ENCODE measurements at places on chromosomes 2 and 18. TPM values are rescaled to one million over a fixed set of nuclear protein-coding genes. Genes with fewer than 3 reads are reported as not detected.

DNA sequence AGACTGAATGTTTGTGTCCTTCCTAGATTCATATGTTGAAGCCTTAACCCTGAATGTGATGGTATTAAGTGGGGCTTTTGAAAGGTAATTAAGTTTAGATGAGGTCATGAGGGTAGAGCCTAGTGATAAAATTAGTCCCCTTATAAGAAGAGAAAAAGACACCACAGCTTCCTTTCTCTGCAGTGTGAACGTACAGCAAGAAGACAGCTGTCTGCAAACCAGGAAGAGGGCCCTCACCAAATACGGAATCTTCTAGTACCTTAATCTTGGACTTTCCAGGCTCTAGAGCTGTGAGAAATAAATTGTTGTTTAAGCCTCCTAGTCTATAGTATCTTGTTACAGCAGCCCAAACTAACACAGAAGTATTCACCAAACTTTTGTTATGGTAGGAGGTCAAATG lies 57.1 kb upstream of the CYTIP start:
- peak; percentile 25 for DNase-seq

DNA sequence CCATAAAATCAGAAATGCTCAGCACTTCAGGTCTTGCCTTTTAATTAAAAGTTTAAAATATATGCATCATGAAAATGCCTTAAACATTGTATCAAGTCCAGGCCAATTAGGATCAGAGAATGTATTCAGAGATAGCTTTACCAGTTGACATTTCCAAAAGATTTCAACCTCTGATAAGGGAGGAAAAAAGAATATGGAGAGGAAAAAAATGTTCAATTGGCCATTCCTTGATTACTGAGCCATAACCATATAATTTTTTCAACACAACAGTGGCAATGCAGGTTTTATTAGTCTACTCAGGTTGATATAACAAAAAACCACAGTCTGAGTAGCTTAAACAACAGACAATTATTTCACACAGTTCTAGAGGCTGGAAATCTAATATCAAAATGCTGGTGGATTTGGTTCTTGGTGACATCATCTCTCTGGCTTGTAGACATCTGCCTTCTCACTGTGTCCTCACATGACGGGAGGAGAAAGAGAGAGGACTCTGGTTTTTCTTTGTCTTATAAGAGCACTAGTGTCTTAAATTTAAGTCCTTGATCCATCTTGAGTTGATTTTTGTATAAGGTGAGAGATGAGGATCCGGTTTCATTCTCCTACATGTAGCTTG lies 111.9 kb downstream of the IRS1 start:
- DNase-seq, result no peak

DNA sequence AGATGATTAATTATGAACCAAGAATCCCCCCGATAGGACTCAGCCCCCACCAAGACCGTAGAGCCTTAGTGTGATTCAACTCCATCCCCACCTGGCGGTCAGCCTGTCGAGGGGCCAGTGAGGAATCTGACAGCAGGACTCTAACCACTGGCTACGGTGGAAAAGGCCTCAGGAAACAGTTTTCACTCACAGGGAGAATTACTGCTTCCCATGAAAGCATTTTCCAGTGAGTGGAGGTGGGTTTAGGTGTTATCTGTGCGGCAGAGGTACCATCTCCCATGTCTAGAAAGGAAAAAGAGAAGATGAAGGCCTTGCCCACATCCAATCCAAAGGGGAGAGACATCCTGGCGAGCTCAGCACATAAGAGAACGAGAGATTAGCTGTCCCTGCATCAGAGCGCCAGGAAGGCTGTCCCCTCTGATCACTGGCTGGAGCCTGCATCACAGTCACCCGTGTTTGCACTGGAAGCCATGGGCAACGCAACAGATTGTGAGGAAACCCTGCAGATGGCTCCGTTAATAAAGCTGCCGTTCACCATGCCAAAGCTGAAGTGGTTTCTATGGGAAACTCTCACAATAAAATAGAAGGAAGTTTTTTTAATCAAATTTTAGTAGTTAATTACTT lies 22.3 kb downstream of the COX7A2L start:
- no peak for DNase-seq

DNA sequence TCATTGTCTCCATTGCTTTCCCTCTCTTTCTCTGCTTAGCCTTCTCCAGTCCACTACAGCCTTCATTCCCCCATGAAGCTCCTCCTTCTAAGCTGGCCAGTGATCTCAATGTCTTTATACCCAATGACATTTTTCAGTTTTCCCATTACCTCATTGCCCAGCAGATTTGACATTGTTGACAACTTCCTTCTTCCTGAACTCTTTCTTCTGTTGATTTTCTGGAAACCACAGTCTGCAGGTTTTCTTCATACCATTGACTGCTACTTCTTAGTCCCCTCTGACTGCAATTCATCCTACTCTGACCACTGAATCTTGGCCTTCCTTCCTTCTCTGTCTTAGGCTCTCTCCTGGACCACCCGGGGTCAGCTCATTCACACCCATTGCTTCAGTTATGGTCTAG lies 22.9 kb upstream of the SPP2 start:
- DNase-seq, result no peak

DNA sequence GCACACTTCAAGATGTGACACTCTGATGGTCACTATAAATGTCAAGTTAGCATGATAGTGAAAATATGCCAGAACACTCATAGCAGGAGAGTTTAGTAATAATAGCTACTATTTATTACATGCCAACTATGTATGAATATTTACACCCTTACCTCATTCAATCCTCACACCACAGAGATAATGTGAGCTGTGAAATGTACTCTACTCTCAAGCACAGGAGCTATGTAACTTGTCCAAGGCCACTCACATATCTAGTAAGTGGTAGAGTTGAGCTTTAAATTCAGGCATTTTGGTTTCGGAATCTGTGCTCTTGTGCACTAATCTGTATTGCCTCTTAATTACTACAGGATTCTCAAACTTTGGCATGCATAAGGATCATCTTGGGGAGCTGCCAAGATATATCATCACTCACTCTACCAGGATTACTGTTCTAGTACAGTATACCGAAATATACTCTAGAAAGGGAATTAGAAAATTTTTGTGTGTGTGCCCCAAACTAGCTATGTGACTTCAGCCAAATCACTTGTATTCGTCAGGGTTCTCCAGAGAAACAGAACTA lies 154.3 kb downstream of the PLCL1 start:
- DNase-seq, result no peak

GRCh38 chr2:213923543-213923942 lies 487.3 kb upstream of the VWC2L start:
- DNase-seq, result peak; percentile 2

DNA sequence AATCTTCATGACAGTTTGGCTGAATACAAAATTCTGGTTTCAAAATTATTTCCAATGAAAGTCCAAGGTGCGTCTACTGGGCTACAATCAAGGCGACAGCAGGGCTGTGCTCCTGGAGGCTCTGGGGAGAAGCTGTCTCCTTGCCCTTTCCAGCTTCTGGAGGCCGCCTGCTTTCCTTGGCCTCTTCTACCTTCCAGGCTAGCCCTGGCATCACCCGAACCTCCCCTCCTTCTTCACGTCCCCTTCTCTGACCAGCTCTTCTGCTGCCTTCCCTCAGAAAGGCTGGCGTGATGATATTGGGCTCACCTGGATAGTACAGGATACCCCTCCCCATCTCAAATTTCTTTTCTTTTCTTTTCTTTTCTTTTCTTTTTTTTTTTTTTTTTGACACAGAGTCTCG lies 115.5 kb downstream of the KCNF1 start:
- DNase-seq, result no peak

DNA sequence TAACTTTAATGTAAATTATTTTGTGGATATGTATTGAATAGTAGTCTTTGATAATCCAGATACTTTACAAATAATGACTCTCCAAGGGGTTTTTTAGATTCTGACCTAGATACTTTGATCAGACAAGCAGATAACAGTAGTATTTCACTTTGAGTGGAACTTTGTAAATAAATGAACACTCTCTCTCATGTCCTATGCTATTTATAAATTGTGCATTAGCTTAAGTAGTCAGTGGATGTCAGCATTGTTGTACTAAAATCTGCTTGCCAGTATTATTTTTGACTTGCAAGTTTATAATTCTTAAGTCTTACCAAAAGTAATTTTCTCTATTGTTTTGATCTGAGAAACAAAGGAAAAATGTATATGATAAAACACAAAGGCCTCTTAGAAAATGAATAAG lies 1113.1 kb upstream of the NRXN1 start:
- DNase-seq, result no peak

GRCh38 chr2:28407976-28408690 lies 15.5 kb downstream of the FOSL2 start:
- no peak for DNase-seq

DNA sequence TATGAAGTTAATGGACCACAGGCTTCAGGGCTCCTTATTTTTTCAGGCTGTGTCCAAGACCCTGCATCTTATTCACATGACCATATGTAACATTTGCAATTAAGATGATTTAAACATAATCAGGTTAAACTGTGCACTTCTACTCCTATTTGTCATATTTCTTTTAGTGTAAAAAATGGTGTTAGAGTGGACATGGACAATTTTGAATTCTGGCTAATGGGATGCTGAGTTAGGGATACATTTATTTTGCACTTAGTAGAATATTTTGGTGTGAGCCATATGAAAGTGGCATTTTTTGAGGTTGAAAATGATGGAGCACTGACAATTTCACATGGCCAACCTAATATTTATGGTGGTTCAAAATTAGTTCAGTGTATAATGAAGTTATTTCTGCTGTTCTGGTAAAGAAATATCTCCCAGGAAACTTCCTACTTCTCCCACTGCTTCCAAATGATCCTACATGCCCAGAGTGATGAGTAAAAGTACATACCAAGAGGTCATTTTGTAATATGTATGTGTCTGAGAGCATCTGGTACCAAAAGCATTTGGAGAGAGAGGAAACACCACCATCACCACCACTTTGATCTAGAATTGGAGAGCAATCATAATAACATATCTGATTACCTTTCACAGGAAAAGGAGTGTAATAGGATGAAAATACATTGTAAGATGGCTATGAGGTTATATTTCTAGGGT lies 36.0 kb downstream of the GULP1 start:
- DNase-seq, result no peak

DNA sequence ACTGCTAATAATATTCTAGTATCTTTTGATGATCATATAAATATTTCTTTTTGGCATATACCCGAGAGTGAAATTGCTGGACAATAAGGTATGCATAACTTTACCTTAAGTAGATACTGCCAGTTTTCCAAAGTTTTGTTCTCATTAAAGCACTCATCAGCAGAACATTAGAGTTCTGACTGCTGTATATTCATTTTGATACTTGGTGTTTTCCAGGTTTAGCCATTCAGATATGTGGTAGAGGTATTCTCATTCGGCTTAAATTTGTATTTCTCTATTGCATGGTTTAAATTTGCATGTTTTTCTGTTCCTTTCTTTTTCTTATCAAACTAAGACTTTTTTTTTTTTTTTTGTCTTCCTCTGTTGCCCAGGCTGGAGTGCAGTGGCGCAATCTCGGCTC lies 18.2 kb downstream of the CYBRD1 start:
- no peak for DNase-seq

DNA sequence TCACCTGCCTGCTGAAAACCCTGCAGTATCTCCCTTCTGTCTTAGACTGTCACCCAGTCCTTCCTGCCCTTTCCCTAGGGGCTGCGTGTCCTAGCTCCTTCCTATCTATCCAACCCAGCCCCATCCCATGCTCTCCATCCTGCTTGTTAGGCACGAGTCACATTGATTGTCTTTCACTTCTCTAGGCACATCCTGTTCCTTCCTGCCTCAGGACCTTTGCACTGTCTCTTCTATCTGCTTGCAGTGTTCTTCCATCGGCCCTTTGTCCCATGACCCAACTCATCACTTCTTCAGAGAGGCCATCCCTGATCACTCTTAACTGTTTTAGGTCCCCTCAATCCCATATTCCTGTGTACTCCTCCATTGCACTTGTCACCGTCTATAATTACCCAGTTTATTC lies 50.4 kb downstream of the MERTK start:
- DNase-seq, result no peak

- DNase-seq, result no peak
Measured at GRCh38 chr2:195694553-195694952, 37.5 kb downstream of the SLC39A10 start.

DNA sequence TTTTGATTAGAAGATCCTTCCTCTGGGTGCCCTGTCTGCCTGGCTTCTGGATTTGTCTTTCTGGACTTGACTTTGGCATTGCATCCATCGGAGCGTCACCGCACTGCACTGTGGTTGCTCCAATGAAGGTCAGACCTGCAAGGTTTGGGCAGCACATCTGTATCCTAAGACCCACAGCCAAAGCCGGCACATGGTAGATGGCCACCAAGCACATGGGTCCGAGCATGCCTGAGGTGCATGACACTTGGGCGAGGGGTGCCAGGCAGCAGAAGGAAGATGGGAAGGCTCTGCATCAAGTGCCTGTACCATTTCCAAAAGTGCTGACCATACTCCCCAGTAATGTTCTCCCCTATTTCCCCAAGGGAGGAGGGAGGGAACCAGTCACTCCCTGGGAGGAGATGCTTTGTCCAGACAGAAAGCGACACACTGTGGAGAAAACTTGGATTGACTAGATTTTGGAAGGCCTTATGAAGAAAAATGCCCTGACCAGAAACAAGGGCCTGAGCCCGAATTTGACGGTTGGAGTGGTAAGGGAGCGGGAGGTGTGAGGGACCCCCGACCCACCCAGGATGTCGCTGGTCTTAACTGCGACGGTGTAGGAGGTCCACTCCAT lies 149.9 kb downstream of the LOXHD1 start:
- DNase-seq, result no peak

GRCh38 chr18:79542876-79543750 lies 136.5 kb upstream of the CTDP1 start:
- DNase-seq, result no peak

DNA sequence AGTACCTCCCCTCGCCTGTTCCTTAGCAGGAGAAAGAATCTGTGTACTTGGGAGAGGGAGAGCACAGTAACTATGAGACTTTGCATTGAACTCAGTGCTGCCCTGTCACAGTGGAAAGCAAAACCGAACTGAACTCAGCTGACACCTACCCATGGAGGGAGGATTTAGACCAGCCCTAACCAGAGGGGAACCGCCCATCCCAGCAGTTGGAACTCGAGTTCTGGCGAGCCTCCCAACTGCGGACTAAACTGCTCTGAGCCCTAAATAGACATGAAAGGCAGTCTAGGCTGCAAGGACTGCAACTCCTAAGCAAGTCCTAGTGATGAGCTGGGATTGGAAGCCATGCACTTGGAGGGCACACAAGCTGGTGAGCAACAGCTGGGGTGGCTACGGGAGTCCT lies 110.4 kb downstream of the GRB14 start:
- peak; percentile 2 for DNase-seq

GRCh38 chr2:81276595-81276994 lies 972.0 kb upstream of the LRRTM1 start:
- no peak for DNase-seq

GRCh38 chr2:144099340-144099739 lies 420.6 kb downstream of the ZEB2 start:
- DNase-seq, result no peak

DNA sequence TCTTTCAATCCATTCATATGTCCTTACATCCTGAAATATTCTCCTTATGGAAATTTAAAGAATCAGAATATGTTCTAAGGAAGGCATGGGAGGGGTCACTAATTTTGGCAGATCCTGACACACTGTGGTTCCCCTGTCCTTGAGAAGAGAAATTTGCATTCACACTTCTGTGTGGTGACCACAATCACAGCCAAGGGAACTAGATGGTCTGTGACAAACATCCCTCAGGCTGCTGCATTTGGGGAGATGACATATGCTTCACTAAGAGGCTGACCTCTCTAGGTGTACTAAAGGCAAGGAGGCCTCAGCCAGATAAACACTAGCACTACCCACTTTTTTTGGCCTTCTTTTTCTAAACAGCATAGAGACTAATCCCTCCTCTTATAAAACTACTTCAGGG lies 129.6 kb downstream of the MREG start:
- no peak for DNase-seq

NBEAL1 gene
- total RNA-seq, result 22.0 TPM

CACNB4 gene
- total RNA-seq, result 1.1 TPM

FBXO15 gene
- total RNA-seq, result 3.7 TPM
